ENCODE measurements at places on chromosomes 3 and 15.
A peak's percentile ranks its signal among the peaks of the same experiment; 100 is the strongest.

- DNase-seq: no peak
These were observed 135.3 kb downstream of the RPL22L1 start for GRCh38 chr3:170734735-170735065.

GRCh38 chr15:70054884-70055387 is 42.8 kb downstream of the TLE3 start:
- DNase-seq: no peak

- no peak for DNase-seq
These were observed 18.7 kb downstream of the CRBN start for GRCh38 chr3:3160826-3161225.

GRCh38 chr15:41494190-41494921 is 682 bp downstream of the ITPKA start:
- peak; percentile 43 for DNase-seq

- no peak for DNase-seq
These were observed 191.5 kb upstream of the DPH6 start for GRCh38 chr15:35737441-35737840.

GRCh38 chr3:151362751-151363174 is 21.8 kb downstream of the P2RY12 start:
- DNase-seq: no peak

DNA sequence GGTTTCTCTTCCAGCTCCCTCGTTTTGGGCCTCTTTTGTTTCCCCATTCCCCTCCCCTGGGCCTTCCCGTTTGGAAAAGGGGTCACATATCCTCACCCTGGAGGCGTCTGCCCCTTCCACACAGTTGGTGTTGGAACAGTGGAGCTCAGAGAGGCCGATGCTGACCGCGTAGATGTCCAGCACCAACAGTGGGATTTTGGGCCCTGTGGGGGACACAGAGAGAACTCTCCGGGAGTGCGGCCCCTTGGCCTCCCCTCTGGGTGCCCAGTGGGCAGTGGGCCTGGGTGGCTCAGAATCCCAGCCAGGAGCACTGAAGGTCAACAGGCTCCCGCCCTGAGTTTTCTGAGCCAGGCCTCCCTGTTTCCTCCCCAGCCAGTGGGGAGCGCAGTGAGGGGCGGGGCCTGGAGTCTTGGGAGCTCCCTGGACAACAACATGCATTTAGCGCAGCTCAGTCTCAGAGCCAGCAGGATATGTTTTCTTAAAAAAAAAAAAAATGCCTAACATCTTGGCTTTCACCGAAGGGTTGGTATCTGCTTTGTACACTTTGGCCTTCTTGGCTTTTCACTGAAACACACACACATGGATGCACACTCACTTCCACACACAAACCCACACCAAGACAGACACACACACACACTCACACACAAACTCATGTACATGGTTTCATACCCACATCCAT is 670 bp upstream of the ISLR start:
- DNase-seq: peak; percentile 34

DNA sequence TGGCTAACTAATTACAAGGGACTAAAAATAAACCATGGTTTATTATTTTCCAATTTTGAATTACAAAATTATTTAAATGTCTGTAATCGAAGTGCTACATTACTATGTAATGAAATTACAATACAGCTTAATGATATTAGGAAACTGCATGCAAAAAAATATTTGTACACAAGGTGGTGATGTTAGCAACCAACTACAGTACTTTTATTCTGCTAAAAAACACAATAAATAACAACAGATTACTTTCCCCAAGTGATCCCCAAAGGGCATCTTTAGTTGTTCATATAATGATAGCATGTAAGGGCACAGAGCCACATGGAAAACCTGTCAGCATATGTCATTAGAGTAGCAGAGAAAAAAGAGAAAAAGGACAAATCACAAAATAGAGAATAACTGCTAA is 147.5 kb upstream of the SOX2 start:
- no peak for DNase-seq

DNA sequence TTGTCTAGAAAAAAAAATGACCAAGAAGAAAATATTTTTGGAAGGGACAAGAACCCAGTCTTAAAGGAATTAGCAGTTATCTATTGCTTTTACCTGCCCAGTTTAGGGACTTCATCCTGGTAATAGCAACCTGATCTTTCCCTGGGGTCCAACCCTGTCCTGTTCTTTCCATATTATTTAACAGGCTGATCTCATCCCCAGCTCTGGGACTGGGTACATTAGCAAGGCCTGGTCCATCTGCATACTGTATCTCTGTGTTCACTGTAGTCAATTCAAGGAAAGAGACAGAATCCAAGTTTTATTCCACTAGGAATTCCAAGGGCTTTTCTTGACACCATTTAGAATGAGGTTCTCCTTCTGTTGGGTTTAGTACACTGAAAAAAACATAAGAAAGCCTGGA is 191.7 kb upstream of the GADL1 start:
- no peak for DNase-seq

- DNase-seq: no peak
These were observed 18.8 kb downstream of the PPP1R2 start for GRCh38 chr3:195524171-195524896.

GRCh38 chr3:48369693-48370332 is 2.2 kb upstream of the FBXW12 start:
- peak; percentile 17 for DNase-seq

GRCh38 chr15:64599716-64600115 is 139.3 kb downstream of the ZNF609 start:
- DNase-seq: no peak

- DNase-seq: no peak
These were observed at the start of gene GPR171 for GRCh38 chr3:151203051-151203420. GPR171 (minus strand) TSS chr3:151203216; CDS start chr3:151199386, 3,830 bp downstream.

DNA sequence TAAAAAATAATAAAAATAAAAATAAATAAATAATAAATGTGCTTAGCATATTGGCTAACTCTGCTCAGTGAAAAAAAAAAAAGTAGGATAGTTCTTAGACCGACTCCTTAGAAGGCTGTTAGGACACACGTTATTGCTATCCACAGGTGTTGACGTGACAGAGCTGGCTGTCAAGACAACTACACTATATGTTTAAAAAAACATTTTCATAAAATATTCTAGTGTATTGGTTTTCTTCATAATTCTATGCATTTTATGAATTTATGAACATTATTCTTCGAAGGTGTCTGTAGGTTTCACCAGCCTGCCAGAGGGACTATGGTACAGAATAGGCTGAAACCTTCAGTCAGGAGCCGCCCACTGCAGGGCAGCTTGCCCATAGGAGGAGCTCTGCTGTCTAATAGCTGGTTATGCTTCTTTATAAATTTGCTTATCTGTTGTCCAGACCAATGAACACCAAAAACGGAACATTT is 9.2 kb downstream of the TM4SF1 start:
- DNase-seq: no peak

- DNase-seq: no peak
These were observed 277.1 kb upstream of the PROK2 start for GRCh38 chr3:72062017-72062416.

GRCh38 chr3:45670436-45670835 is 18.8 kb upstream of the SACM1L start:
- no peak for DNase-seq

- DNase-seq: no peak
These were observed 220.5 kb upstream of the ADAMTS9 start for GRCh38 chr3:64908251-64908685.

DNA sequence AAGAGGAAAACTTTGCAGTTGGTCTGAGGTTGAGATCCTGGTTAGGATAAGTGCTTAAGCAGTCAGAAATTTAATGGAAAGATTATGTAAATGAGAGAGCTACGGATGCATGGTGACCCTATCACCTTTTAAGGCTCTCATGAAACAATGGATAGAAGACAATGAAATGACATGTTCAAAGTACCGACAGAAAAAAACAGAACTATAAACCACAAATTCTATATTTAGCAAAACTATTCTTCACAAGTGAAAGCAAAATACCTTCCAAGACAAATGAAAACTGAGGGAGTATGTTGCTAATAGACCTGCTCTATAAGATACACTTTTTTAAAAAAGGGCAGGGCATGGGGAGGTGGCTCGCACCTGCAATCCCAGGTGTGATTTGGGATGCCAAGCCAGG is 32.2 kb downstream of the DNAAF4 start:
- DNase-seq: no peak

GRCh38 chr3:6862041-6862879 is 1.3 kb downstream of the GRM7 start:
- peak; percentile 37 for DNase-seq

DNA sequence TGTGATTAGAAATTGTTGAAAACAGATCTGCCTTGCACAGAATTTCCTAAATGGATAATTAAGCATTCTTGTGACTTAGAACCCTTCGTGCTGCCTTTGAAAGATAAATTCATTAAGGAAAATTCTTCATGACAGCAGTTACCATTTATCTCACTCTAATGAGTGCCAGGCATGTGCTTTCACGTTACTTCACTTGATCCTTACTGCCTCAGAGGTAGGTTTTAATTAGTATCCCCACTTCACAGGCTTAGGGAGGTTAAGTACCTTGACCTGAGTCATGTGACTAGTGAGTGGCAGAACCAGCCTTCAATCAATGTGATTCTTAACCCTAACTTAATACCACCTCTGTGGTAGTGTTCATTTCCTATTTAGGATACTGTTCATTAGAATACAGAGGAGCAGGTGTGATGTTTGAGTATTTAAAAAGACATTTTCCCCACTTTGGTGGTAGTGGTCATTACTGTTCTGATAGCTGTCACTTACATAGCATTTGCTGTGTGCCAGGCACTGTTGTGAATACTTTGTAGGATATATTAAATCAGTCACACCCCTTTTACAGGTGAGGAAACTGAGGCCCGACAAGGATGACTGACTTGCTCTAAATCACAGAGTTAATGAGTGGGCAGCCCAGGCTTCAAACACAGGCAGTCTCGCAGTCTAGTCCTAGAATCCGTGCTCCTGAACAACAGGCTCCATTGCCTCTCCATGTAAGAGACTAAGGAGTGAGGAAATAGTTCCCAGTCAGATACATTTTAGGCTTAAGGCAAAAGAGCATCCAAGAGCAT is 57.9 kb downstream of the RLBP1 start:
- no peak for DNase-seq

DNA sequence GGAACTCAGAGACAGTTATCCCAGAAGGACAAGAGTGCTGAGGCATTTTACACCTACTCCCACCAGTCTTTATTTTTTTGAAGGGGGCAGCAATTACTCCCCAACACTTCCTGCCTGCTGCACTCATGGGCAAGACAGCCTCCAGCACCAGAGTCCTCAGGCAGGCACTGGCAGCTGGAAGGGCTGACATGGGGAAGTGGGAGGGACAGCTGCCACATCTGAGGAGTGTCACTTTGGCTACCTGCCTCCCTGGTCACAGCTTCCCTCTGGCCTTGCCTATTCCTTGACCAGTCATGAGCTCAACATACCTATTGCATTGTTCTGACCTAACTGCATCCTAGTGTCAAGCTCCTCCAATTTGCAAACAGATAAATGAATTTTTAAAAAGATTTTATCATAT is 10.2 kb upstream of the LACTB start:
- no peak for DNase-seq

DNA sequence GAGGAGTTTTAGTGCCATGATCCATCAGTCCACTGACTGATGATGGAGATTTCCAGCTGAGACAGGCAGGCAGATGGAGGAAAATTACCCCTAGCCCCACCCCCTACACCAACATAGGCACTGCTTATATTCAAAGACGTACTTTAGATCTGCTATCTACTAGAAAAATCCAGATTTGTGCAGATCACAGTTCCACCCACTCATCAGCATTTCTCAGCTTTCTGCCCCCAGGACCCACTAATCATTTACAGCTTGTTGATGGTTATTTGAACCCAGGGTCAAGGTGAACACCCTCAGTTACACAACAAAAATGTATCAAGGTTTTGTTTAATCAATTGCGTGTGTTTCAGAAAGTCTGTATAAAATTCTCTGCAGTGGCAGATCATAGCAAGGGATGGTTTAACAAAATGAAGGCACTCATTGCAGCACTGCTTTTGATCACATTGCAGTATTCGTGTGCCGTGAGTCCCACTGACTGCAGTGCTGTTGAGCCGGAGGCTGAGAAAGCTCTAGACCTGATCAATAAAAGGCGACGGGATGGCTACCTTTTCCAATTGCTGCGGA is at the start of gene HRG:
Gene HRG, plus strand, starts transcription at position 390 of the 564 bp plus-strand sequence. Its CDS starts 18 bp downstream, at position 408.
- no peak for DNase-seq

DNA sequence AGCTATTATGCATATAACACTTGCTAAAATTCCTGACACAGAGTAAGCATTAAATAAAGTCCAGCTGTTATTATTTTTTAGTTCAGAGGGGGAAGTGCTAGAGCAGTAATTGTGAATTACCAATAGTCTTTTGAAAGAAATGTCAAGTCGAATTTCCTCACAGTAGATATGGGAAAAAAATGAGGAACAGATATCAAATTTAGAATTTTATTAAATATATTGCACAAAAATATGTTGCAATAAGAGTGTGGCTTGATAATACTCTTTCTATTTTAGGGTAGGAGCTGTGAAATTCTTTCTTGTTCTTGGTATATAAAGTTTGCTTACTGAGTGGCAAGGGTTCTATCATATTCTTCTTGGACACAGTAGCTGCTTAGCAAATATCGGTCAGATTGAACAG is 181.3 kb downstream of the NFKBIZ start:
- DNase-seq: no peak

DNA sequence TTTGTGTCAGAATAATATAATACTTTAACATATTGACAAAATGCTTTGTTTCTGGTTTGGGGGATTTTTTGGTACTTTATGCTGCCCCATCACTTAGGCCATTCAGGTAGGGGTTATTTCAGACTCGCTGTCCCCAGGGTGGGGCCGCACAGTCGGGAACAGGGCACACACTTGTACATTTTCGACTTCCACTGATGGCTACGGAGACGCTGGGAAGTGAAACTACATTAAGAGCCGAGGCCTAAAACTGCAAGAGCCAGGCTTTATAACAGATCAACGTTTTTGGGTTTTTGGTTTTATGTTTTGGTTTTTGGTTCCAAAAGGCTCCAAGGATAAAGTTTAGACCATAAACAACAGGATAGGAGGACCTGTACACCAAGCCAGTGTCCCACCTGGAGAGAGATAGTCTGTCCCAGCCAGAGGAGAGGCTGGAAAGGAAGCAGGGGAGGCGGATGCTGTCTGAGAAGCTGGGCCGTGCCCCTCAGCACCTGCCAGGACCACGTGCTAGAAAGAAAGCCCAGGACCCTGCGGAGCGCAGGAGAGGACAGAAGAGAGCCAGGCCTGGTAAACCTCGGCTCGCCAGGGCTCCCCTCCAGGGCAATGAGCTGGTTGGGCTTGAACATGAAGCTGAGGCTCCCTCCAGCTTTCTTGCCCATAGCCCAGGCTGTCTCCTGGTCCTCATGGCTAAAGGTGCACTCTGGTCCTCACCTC is 111.7 kb downstream of the CHSY1 start:
- DNase-seq: no peak

DNA sequence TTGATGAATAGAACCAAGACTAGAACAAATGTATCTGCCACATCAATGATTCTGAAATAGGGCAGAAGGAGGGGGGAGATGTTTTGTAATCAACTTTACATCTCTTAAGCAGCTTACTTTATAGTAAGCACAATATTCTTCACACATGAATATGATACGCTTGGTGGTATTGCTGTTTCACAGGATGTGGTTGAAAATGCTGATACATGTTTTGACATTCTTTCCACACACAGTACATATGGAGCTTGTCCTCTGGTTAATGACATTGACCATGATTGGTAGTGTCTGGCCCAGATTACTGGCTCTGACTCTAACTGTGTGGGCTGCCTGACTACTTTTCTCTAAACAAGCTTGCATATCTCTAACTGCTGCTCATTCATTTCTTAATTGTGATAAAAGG is 168.9 kb downstream of the KLHL25 start:
- DNase-seq: peak; percentile 75

GRCh38 chr3:29527246-29527645 is 246.4 kb downstream of the RBMS3 start:
- DNase-seq: no peak
